ENCODE measurements at places on chromosomes 6 and 20. TPM values are rescaled to one million over a fixed set of nuclear protein-coding genes. Genes with fewer than 3 reads are reported as not detected.

Gene TCP11
- not detected for total RNA-seq

Gene FOXO3
- total RNA-seq, result 24.3 TPM

Gene GJA10
- not detected for total RNA-seq

Gene UBE2C
- total RNA-seq, result 0.64 TPM

Gene SESN1
- 95.9 TPM for total RNA-seq

Gene KHDC1L
- total RNA-seq, result not detected

Gene PGBD1
- total RNA-seq, result 1.3 TPM

Gene DZANK1
- total RNA-seq, result 1.8 TPM

Gene ULBP2
- total RNA-seq, result 1.8 TPM

Gene MAN1A1
- 4.9 TPM for total RNA-seq

Gene THBS2
- total RNA-seq, result not detected

Gene GSTA2
- total RNA-seq, result not detected

Gene RGS17
- not detected for total RNA-seq

Gene ARFGEF2
- total RNA-seq, result 23.4 TPM

Gene SLC44A4
- total RNA-seq, result not detected

Gene MYLK2
- total RNA-seq, result not detected

Gene CRYBG1
- total RNA-seq, result 58.5 TPM

Gene STMND1
- not detected for total RNA-seq

Gene VIP
- total RNA-seq, result not detected

Gene EYA4
- not detected for total RNA-seq

Gene NOX3
- not detected for total RNA-seq

Gene SPATA2
- 16.0 TPM for total RNA-seq

Gene GPRC6A
- total RNA-seq, result not detected

Gene PKHD1
- total RNA-seq, result 0.03 TPM

Gene TCF15
- total RNA-seq, result not detected

Gene DEFB121
- total RNA-seq, result not detected

Gene BPI
- total RNA-seq, result not detected

Gene SCRT2
- not detected for total RNA-seq

Gene HEY2
- 0.30 TPM for total RNA-seq

Gene TMEM200A
- total RNA-seq, result 0.30 TPM

Gene HMGN3
- total RNA-seq, result 28.2 TPM

Gene TGM2
- 0.27 TPM for total RNA-seq

Gene SLC35A1
- total RNA-seq, result 4.9 TPM

Gene TMEM244
- total RNA-seq, result not detected

Gene DEFB124
- not detected for total RNA-seq

Gene RAB23
- total RNA-seq, result 0.45 TPM

Gene THEMIS
- total RNA-seq, result 25.0 TPM

Gene SCUBE3
- not detected for total RNA-seq

Gene BTNL2
- not detected for total RNA-seq

Gene HTR1E
- not detected for total RNA-seq

Gene METTL24
- not detected for total RNA-seq

Gene BANF2
- not detected for total RNA-seq
